ENCODE measurements at places on chromosomes 2 and 18.

DNA sequence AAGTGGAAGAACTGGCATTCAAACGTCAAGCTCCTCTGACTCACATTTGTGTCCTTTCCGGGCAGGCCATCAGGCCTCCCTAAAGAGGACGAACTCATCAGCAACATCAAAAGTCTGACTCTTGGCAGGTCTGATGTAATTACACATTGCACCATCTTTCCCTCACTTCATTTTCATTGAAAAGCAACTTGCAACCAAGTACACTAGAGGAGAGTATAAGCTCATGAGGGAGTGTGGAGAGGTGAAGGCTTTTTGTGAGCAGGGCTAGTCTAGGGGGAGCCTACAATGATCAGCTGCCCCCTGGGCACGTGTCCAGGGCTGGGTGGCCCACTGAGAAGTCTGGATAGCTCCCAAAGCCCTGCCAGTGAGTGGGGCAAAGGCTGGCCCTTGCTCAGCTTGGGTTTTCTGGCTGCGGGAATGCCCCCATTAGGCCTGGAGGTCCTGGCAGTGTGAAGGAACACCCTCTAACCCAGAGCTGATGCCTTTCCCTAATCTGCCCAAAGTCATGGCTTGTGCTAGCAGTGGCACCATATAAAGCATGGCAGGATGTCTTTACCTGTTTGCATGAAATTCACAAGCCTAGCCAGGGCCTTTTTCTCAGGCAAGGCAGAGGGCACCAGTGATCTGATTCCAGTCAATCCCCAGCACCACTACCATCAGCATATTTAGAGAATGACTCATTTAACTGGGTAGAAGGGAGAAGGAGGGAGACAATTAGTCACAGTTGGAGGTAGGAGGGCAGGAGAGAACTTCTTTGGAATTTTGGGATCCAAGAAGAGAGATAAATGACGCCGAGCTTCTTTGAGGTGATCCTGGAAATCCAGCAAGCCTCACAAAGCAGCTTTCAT, 8.5 kb upstream of the DAW1 start:
- DNase-seq, result no peak

DNA sequence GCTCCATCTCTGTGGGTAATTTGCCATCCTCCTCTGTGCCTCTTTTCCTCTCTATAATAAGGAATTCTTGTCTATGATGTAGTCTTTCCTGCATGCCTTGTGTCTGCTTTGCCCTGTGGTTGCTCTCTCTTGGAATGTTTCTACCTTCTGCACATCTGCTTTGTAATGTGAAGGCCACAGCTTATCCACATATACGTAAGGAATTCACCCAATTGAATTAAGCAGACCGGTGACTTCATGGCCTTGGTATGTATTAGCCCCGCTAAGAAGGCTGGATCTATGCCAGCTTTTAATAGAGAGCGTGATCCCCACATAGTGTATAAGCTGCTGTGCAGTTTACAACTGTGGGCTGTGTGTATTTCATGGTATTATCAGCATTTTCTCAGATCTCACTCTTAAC, 274.7 kb downstream of the RNF144A start:
- no peak for DNase-seq

- no peak for DNase-seq
Measured at GRCh38 chr2:7837237-7837760, 844.6 kb upstream of the ID2 start.

GRCh38 chr2:199861132-199861774, 10.3 kb upstream of the FTCDNL1 start:
- DNase-seq, result no peak

- no peak for DNase-seq
Measured at GRCh38 chr2:176242276-176242675, 27.0 kb upstream of the MTX2 start.

- DNase-seq, result no peak
Measured at GRCh38 chr2:175293776-175294175, 112.3 kb upstream of the ATP5MC3 start.

DNA sequence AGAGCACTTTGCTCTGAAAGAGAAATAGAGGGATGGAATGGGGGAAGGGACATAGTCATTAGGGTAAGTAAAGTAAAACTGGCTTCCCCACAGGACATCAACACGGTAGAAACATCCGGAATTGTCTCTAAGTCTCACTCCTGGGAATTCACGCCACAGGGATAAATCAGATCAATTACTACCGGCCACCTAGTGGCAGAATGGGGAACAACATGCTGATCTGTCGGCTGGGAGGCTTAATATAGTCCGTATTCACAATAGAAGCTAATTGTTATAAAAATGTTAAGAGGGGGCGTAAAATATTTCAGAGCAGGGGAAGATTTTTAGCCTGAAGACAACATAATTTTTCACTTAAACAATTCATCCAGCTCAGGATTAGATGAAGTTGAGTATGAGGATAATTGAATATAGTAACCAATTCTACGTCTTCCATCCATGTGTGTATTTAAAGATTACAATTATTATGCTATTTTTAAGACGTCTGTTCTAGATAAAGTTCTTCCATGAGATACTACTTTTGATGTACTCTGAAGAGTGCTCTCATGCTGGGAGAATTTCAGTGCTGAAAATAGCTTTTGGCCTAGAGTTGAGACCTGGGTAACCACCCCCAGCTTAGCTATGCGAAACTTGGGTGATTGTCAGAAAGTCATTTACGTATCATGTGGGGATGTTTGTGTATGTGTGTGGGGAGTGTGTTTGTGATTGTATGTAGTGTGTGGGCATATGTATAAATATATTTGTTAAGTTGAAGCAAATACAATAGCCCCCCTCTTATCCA, 65.7 kb downstream of the LRRTM1 start:
- DNase-seq, result peak; percentile 63

- DNase-seq, result no peak
Measured at GRCh38 chr2:171478345-171478744, 43.9 kb upstream of the CYBRD1 start.

GRCh38 chr2:133823226-133823550, 254.9 kb upstream of the NCKAP5 start:
- no peak for DNase-seq

Measured in endothelial cell (in vitro differentiated cells).